ENCODE measurements at places on chromosomes 16 and 17.
A peak's percentile ranks its signal among the peaks of the same experiment; 100 is the strongest.

GRCh38 chr17:57949649-57950048, 5.6 kb downstream of the CUEDC1 start:
- no peak for DNase-seq

DNA sequence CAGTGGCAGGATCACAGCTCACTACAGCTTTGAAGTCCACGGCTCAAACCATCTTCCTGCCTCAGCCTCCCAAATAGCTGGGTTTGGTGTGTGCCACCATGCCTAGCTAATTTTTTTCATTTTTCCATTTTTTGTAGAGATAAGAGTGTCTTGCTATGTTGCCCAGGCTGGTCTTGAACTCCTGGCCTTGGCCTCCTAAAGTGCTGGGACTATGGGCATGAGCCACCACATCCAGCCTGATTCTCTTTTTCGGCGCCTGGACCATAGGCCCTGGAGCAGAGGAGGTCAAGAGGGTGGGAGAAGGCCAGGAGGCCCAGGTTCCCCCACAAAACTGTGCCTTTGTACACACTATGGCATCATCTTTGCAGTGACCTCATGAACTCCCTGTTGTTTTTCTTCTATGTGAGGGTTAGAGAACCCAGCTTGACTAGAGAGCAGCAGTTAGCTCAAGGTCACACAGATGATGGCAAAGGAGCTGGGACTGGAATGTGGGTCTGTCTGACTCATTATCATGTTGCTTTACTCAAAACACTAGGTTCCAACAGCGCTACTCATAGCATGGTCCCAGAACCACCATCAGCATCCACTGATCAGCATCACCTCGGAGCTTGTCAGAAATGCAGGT, 16.3 kb downstream of the SCN4A start:
- no peak for DNase-seq

- DNase-seq, result no peak
These were observed 63.8 kb downstream of the COX10 start for GRCh38 chr17:14133104-14133503.

DNA sequence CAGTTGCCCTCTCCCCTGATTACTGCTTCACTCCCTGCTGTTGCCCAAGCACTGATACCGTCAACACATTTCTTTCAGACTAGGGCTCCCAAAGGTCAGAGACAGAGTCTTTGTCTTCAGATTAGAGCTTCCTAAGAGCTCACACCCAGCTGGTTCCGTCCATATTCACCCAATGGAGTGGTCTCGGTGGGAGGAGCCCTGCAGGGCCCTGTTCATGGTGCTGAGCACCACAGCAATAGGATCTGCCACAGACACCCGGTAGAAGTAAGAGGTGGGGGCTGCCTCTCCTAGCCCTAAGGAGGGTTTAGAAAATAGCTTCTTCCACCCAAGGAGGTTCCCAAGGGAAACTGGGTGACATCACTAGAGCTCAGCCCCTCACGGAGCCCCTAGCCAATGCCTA, 128.3 kb downstream of the CCDC144A start:
- DNase-seq, result no peak

GRCh38 chr16:57720142-57720575, 15.4 kb upstream of the KATNB1 start:
- DNase-seq, result peak; percentile 32

GRCh38 chr16:86680162-86680561, 101.8 kb downstream of the FOXL1 start:
- DNase-seq, result no peak

- DNase-seq, result no peak
These were observed 303.7 kb upstream of the PMFBP1 start for GRCh38 chr16:72475688-72476087.

DNA sequence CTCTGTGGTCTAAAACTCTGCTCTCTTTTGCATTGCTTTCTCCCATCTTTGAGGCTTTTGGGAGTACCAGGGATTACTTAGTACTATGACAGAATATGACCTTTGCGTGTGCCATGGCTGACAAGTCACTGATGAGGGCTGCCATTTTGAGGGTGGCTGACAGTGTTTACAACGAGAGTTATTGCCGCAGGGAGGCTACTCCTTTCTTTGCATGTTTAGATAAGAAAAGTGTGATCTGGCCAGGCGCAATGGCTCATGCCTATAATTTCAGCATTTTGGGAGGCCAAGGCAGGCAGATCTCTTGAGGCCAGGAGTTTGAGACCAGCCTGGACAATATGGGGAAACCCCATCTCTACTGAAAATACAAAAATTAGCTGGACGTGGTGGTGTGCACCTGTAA, 77.5 kb downstream of the GSG1L start:
- DNase-seq, result no peak

- DNase-seq, result no peak
These were observed 13.1 kb downstream of the CDRT4 start for GRCh38 chr17:15454346-15454745.

GRCh38 chr17:697682-698081, 17.0 kb downstream of the VPS53 start:
- DNase-seq, result no peak

GRCh38 chr16:27254262-27254811, 14.2 kb downstream of the NSMCE1 start:
- no peak for DNase-seq

GRCh38 chr17:40032322-40033320, 17.4 kb downstream of the CSF3 start:
- no peak for DNase-seq

DNA sequence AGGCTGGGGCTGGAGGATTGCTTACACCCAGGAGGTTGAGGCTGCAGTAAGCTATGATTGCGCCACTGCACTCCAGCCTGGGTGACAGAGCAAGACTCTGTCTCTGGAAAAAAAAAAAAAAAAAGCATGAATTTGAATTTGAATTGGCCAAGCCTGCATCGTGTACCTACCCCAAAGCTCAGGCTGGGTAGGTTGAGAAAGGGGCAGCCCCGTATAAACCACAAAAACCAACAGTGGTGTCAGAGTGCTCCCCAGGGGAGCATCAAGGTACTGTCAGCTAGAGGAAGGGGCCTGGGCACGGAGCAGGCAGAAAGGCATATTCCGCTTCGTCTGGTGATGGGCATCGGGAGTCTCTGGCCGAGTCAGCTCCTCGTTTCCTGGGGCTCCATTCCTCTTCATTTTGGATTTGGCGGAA, 40.9 kb downstream of the RAP1GAP2 start:
- DNase-seq, result no peak

GRCh38 chr16:65410801-65411200, 288.9 kb upstream of the CDH11 start:
- DNase-seq, result no peak

All from RWPE1 (cell line).